G401 (cell line): ENCODE measurements at places on chromosomes 2 and 18.
A peak's percentile ranks its signal among the peaks of the same experiment; 100 is the strongest.

- DNase-seq: no peak
Observed at GRCh38 chr2:233029321-233029720, 3.2 kb upstream of the NEU2 start.

DNA sequence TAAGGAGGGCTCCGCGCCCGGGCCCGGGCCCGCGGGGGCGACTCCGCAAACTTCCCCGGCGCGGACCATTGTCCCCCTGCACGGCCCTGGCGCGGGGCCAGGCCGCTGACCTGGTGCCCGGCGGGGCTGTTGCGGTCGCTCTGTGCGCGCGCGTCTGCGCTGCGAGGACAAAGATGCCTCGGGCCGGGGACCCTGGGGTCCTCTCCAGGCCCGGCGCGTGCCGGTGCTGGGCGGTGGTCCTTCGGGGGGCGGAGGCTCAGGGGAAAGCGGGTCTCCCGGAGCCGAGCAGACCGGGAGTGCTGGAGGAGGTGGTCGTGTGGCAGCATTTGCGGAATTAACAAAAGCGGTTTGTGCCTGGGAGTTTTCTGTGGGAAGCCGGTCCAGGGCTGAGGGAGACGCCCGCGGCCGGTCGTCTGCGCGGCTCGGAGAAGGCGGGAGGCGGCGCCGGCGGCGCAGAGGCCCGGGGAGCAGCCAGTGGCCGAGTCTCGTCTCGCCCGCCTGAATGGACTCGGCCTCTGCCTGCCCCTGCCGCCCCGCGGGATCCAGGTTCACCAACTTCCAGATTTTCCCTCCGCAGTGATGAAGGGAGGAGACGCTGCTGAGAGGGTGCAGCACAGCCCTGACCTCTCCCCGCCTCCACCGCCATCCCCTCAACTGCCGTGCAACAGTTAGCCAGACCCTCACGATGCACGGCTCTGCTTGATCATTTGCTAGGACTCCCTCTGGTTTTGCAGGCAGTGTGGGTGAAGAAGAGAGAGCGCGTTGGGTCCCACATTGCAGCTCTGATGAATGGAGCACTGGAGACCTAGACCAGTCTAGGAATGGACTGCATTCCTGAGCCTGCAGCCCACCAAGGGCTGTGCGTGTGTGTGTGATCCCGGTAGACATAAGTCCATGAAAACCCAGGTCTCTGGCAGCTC, 705 bp downstream of the EFR3B start:
- DNase-seq: peak; percentile 53

- no peak for DNase-seq
Observed at GRCh38 chr2:125254010-125254409, 1228.9 kb downstream of the CNTNAP5 start.

GRCh38 chr18:48575301-48575657, 36.4 kb downstream of the CTIF start:
- DNase-seq: peak; percentile 24

DNA sequence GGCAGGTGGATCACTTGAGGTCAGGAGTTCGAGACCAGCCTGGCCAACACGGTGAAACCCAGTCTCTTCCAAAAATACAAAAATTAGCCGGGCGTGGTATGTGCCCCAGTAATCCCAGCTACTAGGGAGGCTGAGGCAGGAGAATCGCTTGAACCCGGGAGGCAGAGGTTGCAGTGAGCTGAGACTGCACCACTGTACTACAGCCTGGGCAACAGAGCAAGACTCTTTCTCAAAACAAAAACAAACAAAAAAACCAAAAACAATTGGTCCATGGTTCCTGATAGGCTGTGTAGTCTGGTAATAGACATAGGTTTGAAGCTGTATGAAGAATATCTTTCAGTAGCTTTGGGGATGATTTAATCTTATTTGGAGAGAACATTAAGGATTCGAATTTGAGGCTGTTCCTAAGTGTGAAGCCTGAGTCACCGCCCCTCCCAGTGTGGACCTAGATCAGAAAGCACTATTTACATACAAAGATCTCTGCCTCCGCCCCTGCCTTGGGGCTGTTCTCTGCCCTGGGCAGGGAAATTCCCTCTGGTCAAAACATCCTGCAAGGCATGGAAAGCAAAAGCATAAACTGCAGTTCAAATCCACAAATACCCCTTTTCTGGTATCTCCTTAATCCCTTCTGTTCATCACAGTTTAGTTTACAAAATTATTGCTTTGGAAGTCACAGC, 52.8 kb upstream of the PMAIP1 start:
- DNase-seq: no peak

GRCh38 chr18:61580046-61580445, 246.8 kb downstream of the CDH20 start:
- DNase-seq: no peak

- DNase-seq: no peak
Observed at GRCh38 chr18:30142870-30143269, 899.7 kb downstream of the DSC3 start.

- DNase-seq: no peak
Observed at GRCh38 chr2:70835643-70836042, at the start of gene CD207. TSS of gene CD207 (minus strand) at chr2:70835816. CDS start at chr2:70835776, 40 bp downstream.

GRCh38 chr2:229456091-229456490, 185.0 kb upstream of the PID1 start:
- no peak for DNase-seq

GRCh38 chr2:235826826-235827225, 333.0 kb downstream of the AGAP1 start:
- no peak for DNase-seq

DNA sequence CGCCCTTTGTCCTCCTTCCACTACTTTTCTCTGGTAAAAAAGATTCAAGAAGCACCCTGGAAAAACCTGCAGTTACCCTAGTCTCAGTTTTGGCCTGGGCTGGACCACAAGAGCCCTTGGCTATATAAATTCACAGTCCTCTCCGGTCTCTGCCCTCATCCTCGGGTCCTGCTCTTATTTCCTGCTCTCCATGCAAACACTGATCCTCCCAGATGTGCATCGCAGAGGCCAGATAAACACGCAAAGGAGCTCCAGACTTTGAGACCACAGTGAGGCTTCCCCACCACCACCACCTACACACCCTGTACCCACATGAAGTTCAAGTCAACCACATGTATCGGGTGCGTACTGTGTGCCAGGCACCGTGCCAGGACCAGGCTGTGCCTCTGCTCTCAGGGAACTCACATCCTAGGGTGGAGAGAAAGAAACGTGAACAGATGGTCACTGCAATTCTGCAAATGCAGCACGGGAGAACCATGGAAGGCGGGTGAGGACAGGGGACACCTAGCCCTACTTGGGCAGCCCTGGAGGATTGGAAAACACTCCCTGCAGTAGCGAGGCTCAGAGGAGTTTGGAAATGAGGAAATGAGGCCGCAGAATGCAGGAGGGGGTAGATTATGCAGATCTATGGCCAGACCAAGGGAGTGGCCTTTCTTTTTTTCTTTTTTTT, 7.4 kb downstream of the CTDSP1 start:
- peak; percentile 84 for DNase-seq

- DNase-seq: no peak
Observed at GRCh38 chr18:75209951-75210258, 692 bp upstream of the TSHZ1 start.

GRCh38 chr18:63468575-63468974, 8.2 kb upstream of the SERPINB5 start:
- no peak for DNase-seq

GRCh38 chr2:223416815-223417610, 185.1 kb downstream of the SCG2 start:
- DNase-seq: no peak

DNA sequence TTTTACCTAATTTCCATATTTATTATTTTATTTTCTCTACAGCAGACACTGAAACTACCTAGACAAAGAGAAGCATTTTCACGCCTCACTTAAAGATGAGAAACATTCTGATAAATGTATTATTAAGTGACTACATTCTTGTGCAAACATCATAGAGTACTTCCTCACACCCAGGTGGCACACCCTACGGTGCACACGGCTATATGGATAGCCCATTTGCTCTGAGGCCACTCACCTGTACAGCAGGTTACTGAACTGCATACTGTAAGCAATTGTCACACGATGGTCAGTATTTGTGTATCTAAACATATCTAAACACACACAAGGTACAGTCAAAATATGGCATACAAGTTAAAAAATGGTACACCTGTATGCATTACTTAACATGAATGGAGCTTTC, 481.4 kb downstream of the CMPK2 start:
- DNase-seq: no peak

DNA sequence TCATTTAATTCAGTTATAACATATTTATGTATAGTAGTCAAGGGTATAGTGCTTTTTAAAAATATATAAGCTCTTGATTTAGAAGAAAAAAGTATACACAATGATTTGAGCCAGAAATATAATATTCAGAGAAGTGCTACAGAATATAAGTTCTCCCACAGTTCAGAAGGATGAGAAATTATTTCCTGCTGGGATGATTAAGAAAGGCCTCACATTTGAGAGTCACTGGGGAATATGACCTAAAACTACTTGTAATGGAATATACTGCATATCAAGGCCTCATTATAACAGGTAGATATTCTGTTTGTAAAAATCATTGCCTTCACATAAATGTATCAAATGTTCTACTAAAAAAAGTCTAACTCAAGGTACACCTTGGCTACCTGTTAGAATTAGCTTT, 203.5 kb downstream of the MBD2 start:
- no peak for DNase-seq

DNA sequence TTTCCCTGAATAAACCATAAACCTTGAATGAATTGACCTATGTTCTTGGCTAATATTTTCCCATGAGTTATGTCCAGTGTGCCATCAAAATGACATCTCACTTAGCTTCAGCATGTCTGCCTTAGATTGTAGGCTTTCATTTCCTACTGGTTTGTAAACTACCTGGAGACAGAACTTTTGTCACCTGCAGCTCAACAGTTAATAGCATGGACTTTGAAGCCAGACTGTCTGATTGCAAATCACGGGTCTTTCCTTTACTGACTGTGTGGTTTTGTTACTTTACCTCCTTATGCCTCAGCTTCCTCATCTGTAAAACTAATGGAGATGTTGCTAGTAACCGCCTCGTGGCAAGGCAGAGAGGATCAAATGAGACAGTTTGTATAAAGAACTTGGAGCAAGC, 187.1 kb downstream of the SUCLG1 start:
- DNase-seq: no peak

DNA sequence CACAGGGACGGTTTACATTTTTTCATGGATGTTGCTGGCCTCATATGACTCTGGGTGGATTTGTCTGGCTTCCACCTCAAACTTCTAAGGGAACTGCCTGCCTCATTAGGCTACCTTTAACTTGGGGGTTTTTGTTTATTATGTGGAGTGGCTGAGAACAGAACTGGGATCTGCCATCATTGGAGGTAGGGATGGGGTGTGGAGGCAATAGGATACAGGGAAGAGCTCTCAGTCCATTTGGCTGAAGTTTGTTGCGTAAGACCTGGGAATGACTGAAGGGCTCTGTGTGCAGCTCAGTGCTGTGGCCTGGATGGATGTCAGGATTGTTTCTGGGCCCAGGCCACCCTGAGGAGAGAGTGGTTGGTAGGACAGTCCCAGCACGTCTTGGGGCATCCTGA, 31.2 kb downstream of the ASB1 start:
- DNase-seq: no peak

DNA sequence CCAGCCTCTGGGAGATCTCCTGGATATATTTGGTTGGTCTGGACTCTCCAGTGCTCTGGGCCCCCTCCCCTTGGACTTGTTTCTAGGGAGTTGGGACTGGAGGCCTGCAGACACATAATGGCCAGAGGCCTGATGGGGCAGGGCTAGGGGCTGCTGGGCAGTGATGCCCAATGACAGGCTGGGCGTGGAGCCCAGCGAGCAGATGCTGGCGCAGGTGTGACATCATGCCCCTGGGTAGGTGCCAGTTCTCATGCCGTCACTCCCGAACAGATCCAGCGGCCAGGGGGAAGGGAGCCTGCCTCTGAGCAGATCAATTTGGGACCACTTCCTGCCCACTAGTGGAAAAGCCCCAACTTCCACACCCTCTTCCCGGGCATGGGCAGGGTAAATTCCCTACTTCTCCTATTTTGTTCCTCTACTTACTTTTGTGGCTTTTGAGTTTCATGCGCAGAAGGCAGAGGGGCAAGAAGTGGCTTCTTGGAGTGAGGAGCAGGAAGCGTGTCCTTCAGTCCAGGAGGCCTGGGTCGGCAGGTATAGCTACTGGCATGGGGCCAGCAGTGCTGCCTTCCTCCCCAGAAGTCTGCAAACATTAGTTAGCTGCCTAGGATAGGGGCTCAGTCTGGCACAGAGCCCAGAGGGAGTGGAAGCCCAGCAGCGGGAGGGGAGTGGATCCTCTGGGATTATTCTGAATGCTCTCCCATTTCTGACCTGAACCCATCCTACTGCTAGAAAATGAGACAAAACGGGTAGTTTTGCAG, 6.1 kb downstream of the MPV17 start:
- DNase-seq: peak; percentile 42

DNA sequence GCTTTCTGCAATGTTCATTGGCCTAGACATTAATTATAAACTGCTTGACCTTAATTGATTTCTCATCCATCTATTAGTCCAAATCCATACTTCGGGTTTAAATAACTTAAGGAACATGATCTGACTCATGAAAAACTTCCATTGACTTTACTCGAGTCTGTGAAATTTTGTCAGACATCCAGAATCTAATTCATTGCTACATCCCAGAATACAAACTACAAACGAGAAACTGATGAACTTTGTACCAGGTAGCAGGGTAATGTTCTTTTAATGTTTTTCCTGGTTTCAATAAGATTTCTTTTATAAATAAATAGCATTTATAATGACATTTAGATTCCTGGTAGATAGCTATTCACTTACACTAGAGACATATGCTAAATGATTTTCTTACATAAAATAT, 36.0 kb upstream of the IKZF2 start:
- DNase-seq: no peak

DNA sequence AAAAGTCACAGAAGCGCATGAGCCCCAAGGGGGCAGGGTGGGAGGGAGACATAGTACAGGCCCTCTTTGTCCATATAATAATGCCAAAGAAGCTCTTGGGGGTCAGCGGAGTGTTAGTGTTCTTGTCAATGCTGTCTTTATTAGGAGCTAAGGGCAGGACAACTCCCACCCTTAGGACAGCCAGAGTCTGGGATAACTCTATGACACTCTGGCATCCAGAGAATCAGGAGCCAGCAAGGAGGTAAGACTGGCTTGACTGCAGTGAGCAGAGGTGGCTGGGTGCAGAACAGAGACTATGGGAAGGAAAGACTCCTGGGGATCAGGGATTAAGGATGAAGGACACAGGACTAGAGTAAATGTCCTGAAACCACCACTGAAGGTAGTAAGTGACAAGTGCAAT, 19.0 kb upstream of the HNMT start:
- DNase-seq: no peak

DNA sequence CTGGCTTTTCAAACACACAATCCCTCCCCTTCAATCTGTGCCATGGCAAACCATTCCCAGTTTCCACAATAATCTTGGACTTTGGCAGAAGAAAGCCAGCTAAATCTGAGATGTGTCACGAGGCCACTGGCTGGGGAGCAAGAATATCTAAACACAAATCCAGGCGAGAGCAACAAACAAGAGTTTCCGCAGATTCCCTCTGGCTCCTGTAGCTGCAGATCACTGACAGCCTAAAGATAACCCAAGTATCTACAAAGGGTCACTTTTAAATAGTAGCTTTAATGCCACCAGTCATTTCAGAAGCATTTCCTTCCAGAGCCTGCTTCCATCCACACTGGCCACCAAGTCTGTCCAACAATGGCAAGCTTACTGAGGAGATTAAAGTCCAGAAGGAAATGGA, 86.9 kb downstream of the ACVR1 start:
- DNase-seq: peak; percentile 65
